ENCODE measurements at places on chromosomes 6 and 20.

DNA sequence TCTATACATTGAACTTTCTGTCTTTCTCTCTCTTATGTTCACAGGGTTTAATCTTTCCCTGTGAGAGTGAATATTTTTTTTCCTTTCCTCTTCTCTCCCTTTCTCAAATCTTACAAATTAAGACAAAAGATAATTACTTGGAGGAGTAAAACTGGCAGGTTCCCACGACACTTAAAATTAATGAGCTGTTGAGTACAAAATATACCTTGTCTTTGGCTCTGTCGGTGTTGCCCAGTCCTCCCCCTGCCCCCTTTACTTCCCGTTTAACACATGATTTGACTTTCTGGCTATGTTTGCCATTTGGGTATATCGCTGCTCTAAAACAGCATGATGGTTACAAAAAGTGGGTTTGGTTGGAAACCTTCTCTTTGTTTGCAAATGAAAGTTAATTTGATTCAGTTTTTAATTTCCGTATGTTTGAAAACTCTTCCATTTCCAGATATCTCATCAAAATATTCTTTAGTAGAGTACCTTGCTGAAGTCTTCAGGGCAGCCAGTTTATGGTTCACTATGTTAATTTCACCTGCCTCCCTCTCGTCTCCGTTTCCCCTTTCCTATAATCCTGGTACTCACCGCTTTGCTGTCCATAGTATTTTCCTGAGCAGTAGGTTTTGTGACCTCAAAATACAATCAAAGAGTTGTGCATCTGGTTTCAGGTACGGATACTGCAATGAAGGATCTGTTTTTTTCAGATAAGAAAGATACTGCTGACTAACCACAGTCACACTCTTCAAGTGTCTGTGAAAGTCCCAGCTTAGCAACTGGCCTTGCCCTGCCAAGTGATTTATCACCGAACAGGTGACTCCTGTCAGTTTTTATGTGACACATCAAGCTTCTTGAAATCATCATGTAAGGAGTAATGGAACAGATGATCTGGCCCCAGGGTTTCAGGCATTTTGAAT is 181.2 kb downstream of the DTNBP1 start:
- DNase-seq, result no peak

GRCh38 chr20:36919715-36920333 is 31.7 kb downstream of the SAMHD1 start:
- DNase-seq, result no peak

GRCh38 chr6:166341977-166342348 is 382 bp downstream of the SFT2D1 start:
- DNase-seq, result no peak

- no peak for DNase-seq
Observed at GRCh38 chr6:10838794-10839333, 525 bp upstream of the MAK start.

GRCh38 chr6:81401970-81402690 is 350.4 kb downstream of the TENT5A start:
- DNase-seq, result no peak

DNA sequence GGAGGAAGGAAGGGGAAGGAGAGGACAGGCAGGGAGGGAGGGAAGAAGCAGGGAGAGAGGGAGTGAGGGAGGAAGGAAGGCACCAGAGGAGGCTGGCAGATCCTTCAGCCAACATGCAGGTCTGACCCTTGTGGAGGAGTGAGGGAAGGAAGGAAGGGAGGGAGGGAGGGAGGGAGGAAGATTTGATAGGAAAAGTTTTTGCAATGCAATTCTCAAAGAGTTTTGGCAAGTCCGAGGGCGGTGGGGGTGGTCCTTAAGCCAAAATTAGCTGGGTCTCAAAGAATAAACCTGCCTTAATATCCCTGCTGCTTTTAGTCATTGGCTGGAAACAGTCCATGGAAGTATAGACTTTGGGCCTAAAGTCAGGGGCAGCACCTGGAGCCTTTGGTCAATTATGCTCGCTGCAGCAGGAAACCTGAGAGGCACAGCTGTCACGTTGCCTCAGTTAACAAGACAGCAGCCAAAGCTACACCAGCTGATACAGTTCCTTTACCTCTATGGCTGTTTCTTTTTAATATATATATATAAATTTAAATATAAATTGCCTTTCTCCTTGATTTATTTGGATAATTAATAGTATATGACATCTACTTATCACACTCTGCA is 115.7 kb upstream of the RALGAPA2 start:
- DNase-seq, result no peak

DNA sequence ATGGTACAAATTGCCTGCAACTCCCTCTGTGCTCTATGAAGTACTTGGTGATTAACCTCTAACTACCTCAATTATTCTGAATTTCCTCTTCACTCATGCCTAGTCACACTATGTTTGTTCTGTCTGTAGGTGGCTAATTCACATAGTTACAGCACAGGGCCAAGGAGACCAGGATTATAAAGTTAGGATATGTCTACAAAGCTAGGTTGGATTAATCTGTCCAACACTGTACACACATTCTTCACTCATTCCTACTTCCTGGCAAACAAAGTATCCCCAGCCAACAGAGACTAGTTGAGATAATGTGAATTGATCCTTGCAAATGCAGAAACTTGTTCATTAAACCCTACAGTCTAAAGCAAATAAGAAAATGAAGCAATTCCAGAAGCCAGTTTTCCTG is 269.8 kb downstream of the HACE1 start:
- DNase-seq, result no peak

- DNase-seq, result no peak
Observed at GRCh38 chr6:112199001-112199403, 55.4 kb downstream of the LAMA4 start.

GRCh38 chr6:159312206-159312605 is 143.0 kb downstream of the FNDC1 start:
- DNase-seq, result no peak

- no peak for DNase-seq
Observed at GRCh38 chr20:45971425-45971674, 653 bp downstream of the ZNF335 start.

All from stimulated activated CD8-positive, alpha-beta memory T cell treated with anti-CD3 and anti-CD28 coated beads, Interleukin-7, amount 100 ng/mL, for 1 hour (primary cell).